ENCODE measurements at places on chromosomes 16 and 17.

- DNase-seq: no peak
Observed at GRCh38 chr16:80114699-80115098, 426.1 kb upstream of the DYNLRB2 start.

- no peak for DNase-seq
Observed at GRCh38 chr16:71915350-71915749, 20.0 kb downstream of the IST1 start.

DNA sequence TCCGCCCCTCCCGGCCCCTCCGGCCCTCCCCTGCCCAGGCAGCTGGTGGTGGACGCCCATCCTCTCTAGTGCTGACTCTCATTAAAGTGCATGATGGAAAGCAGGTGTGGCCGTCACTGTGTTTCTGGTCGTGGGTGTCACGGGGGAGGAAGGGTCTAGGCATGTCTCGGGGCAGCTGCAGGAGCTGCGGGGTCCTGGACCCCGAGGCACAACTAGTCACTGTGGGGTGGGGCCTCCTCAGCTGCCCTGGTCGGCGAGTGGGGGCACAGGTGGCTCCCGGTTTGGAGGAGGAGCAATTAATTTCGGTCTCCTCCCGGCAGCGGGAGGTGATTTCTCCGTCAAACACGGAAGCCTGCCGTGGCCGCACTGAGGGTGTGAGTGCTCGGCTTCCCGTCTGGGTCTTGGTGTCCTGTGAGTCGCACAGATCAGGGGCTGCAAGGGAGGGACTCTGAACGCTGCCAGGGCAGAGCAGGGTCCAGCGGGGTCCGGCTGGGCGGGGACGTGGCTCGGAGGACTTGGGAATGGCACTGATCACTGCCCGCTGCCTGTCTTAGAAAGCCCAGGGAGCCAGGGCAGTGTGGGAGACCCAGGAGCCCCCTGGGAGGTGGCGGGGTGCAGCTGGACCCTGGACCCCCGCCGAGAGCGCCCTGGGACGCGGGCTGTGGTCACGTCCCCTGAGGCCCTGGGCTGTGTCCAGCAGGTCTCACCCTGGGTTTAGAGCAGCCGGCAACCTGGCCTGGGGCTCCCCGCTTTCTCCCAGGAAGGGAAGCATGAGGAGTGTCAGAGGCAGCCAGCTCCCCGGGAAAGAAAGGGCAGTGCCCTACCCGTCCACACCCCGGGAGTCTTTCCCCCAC is 3.3 kb downstream of the TPSD1 start:
- no peak for DNase-seq

GRCh38 chr17:49694847-49695697 is 12.7 kb downstream of the SLC35B1 start:
- no peak for DNase-seq

DNA sequence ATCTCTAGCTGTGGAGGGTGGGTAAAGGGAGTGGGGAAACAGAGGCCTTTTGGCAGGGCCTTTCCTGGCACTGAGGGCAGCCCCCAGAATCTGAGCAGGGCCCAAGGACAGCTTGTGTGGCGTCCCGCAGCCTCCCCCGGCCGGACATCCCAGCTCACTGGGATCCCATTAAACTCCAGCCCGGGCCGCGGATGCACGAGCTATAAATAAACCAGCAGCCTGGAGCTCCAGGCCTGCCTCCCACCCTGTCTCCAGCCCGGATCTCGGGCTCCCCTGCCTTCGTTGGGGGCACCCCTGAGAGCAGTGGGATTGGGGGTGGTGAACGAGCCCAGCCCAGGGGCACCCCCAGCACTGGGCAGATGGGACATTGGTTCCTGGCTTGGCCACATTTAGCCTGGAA is 13.8 kb upstream of the AATK start:
- no peak for DNase-seq

DNA sequence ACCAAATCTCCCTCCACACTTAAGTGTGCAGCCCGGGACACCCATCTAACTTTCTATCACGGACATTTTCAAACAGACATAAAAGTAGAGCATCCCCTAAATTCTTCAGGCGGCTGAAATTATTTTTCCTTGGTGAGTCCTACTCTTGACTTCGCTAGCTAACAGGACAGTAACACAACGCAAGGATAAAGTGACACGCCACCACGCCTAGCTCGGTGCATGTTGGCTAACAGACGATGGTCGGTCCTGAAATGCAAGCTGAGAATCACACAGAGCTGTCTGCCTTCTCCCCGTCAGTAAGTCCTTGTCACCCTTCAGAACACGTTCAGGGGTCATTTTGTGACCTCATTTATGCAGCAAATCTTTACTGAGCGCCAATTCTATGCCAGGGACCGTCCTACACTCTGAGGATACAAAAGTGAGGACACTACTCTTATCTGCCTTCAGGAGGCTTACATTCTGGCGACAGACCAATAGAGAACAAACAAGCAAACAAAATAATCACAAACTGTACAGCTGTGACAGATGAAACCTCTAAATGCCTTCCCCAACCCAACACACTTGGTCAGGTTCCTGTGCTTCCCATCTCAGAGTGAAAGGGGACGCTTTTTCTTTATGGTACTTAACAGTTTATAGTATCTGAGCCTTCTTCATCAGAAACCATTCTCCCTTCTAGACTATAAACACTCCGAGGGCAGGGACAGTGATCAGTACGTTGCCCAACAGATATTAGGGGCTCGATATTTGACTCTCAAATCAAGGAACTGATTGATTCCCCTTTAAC is 1.3 kb downstream of the NTAN1 start:
- DNase-seq: no peak

GRCh38 chr16:57186872-57187854 is 1.0 kb downstream of the RSPRY1 start:
- DNase-seq: no peak

DNA sequence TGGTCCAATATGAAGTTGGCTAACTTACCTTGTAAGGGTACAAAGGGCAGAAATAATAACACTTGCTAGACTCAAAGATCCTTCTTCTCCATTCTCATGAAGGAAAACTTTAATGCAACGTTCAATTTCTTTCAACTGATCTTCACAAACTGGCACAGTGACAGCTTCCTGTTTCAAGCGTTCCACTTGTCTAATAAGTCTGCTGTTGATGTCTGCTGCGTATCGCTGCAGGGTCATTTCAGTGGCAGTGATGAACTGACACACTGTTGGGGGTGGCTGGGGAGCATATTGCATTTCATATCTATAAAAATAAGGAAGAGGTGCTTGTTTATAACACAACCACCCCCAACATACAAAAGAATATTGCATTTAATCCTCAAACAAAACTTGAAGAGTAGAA is 33.5 kb upstream of the ARL6IP1 start:
- no peak for DNase-seq

GRCh38 chr17:81806461-81807209 is 2.7 kb downstream of the GCGR start:
- DNase-seq: no peak

DNA sequence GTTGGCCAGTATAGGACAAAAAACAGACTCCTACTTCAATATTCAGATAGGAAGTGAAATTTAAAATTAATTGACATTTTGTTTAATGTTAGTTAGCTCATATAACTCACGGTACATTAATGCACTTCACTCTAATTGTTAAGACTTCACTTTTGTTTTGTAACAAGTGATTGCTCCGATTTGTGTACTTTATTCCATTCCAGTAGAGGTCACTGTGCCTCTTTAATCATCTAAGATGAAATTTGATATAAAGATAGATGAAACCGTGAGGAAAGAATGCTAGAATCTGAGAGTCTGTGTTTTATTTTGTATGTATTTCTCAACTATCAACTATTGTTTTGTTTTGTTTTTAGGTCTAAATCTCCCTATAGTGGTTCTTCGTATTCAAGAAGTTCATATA is 29.0 kb downstream of the RBBP6 start:
- no peak for DNase-seq

DNA sequence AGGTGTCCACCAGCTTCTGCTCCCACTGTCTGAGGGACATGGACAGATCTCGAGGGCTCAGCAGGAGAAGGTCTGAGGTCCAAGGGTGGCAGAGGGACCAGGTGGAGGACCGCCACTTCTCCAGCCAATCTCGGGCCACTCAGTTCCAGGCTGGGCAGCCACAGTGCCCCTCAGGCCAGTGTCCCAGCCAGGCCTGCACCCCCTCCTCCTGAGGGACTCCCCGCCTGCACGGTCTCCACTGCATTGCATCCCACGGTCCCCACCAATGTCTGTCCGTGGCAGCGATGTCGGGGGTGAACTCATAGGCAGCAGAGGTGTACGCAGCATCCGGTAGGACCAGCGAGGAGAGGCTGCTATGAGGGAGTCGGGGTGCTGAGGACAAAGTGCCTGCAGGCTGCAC is 64.2 kb upstream of the DOC2B start:
- DNase-seq: no peak

GRCh38 chr17:22138861-22139469 is 446.6 kb downstream of the KCNJ18 start:
- DNase-seq: no peak

DNA sequence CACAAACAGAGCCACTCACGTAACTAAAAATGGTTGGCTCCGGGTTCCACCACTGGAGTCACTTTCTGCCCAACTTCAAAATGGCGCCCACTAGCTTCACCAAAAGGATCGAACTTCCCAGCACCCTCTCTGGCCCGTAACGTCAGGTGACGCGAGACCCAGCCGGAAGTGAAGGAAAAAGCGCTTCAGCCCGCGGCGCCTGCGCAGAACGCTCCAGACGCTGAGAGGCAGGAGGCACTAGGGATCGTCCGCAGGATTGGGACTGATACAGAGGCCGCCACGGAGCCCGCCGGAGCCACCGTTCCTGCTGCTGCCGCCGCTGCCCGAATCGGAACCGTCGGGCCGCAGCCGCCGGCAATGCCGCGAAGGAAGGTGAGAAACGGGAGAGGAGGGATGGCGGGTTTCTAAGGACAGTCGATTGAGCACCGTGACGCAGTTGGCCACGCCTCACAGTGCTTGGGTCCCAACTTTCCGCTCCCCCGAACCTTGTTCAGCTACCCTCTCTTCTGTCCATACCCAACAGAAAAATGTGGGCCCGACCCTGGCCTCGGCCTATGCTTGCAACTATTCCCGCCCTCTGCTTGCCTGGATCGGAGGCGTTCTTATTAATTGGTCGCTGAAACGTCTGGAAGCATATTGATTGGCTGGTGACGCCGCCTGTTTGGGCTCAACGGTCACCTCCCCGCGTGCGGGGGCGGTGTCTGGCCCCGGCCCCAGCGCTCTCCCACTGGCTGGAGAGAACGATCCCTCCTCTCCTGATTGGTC is at the start of gene KAT7:
Gene KAT7, plus strand, starts transcription at position 204 of the 765 bp plus-strand sequence. Its CDS starts 154 bp downstream, at position 358.
- peak; percentile 99 for DNase-seq

DNA sequence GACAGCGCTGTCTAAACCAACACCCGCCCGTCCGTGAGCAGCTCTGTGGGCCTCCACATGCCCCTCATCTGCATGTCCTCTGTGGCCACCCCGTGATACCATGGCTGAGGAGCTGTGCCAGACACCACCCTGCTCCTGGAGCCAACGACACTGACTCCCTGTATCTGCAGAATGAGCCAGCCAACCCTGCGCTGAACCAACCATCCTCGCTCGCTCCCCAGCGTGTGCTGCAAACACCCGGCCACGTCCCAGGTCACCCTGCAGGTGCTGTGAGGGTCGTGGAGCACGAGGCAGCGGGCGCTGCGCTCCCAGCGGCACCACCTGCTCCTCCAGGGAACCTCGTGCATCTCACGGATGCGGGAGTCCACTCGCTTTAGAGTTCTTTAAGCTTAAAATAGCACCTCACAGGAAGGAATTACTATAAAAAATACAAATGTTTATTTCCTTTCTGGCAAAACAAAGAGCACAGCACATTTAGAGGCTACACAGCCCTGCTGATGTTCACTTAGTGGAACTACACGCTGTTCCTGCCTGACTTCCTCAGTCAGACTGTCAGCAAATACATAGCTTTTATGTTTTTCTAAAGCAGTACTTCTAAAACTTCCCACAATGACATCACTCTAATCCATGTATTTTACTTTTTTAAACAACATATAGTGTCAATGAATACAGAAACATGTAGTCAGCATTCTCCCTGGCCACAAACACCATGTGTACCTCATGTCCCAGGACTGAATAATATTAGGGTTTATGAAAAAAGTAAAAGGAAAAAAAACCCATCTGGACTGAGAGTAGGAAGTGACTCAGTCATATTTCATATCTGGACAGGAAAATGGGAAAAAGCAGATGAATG is 43.5 kb downstream of the MAP1LC3B start:
- DNase-seq: no peak

GRCh38 chr17:71521724-71522123 is 599.1 kb upstream of the SOX9 start:
- DNase-seq: no peak

DNA sequence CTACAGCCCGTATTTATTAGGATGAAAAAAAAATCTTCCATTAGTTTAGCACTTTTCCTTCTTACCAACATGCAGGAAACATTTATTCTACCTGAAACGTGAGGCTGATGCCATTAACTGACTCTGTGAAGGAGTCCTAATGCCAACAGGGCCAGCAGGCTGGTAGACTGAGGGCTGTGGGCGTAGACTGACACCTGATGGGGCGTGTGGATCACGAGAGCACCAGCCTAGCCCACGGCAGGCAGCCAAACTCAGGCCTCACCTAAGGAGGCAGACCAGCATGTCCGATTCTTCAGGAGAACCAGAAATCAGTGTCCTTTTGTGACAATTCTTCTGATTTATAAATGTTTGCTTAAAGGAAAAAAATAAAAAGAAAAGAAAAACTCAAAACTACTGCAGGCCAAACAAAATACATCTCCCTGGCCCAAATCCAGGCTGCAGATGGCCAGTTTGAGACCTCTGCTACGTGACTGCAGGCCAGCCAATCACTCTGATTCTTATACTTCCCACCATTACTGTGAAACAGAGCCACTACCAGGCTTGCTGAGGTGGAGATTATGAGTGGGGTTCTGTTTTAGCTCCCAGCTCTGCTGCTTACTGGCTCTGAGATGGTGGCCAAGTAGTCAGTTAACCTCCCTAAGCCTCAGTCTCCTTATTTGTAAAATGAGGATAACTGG is 66.5 kb downstream of the GNAO1 start:
- DNase-seq: no peak

- DNase-seq: no peak
Observed at GRCh38 chr16:19472482-19472881, 49.4 kb downstream of the GDE1 start.

DNA sequence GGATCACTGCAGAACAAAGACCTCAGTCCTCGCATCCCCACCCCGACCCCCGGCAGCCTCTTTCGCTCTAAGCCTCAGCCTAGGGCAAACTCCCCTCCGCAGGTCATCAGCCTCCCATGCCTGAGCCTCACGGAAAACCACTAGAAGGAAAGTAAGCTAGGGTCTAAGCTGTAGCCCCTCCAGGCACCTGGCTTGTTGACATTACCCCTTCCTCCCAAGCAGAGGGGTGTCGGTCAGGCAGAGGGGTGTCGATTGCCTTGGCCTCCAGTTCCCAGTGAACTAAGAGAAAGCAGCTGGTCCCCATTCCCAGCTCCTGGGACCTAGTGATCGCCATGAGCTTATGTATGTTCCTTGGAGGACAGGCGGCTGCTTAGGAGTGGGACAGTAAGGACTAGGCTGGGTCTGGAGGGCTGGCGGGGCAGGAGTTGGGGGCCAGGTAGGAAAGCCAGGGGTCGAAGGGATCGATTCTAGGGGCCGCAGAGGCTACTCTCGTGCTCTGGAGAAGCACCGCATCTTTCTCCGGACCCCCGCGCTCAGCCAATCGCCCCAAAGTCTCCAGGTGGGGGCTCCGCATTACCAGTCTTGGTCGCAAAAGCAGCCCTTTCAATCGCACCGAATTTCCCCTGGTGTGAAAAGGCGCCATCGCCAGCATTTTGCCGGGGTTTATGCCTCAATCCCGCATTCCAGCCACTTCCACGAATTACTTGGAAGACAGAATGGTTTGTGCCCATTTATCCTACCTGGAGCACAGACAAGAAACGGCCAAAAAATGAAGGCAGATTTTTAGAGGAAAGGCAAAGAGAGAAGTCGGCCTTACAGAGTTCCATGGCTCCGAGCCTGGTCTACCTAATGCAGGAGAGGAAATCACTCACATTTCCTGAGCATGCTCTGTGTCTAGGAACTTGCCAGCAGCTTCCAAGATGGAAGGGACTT is 21.3 kb upstream of the HOXB13 start:
- no peak for DNase-seq
